ENCODE measurements at places on chromosomes 3 and 15.

DNA sequence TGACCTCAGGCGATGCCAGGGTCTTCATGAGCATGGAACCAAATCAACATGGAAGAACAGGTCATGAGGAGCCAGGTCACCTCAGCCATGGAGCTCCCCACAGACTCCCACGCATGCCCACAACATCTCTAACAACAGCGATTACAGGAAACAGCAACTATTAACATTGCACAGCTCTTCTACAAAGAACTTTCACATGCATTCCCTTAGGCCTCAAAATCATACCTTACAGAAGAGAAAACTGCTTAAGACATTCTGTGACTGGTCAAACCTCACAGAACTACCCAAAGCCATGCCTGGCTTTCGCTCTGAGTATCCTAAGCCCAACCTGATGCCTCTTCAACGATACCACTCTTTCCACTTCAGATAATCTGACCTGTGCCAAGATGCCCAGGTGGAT lies 117.8 kb downstream of the OXNAD1 start:
- DNase-seq, result no peak

- DNase-seq, result no peak
Observed at GRCh38 chr15:48010316-48010715, 110.5 kb upstream of the SLC24A5 start.

GRCh38 chr15:70480196-70480856 lies 283.0 kb downstream of the UACA start:
- no peak for DNase-seq

GRCh38 chr3:14001136-14001535 lies 121.3 kb upstream of the WNT7A start:
- DNase-seq, result no peak

- no peak for DNase-seq
Observed at GRCh38 chr3:134094491-134094890, 64.8 kb upstream of the SLCO2A1 start.

GRCh38 chr3:26731843-26732242 lies 109.3 kb downstream of the LRRC3B start:
- DNase-seq, result no peak

All from NCI-H1436 treated with DMSO at 0.1 percent for 48 hours (cell line).